ENCODE measurements at places on chromosomes 3 and 15. TPM values are rescaled to one million over a fixed set of nuclear protein-coding genes. Genes with fewer than 3 reads are reported as not detected.

The ZNF860 gene
- polyA plus RNA-seq, result 10.9 TPM

- no peak for DNase-seq
Observed at GRCh38 chr3:9399746-9400145, 2.3 kb downstream of the SETD5 start.

- DNase-seq, result no peak
Observed at GRCh38 chr15:99902248-99902928, 169.2 kb upstream of the LYSMD4 start.

The GABRA5 gene
- polyA plus RNA-seq, result not detected

- no peak for DNase-seq
Observed at GRCh38 chr15:69951898-69952555, 145.7 kb downstream of the TLE3 start.

DNA sequence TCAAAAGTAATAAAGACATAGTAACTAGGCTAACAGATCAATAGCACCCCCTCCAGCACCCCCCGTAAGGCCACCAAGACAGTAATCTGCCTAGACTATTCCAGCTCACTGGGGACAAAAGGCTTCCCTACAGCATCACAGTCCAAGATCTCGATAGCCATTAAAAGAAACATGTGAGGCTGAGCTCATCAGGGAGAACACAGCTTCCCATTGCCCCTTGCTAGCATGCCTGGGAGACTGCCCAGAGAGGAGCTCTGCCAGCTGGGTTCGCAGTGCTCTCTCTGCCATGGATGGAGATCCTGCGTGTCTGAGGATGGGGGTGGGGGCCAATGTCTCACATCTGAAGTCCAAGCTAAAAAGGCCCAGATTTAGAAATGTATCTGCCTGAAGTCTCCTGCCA lies 17.8 kb downstream of the LRIG1 start:
- DNase-seq, result no peak

GRCh38 chr15:48798319-48798718 lies 12.6 kb downstream of the CEP152 start:
- DNase-seq, result no peak

DNA sequence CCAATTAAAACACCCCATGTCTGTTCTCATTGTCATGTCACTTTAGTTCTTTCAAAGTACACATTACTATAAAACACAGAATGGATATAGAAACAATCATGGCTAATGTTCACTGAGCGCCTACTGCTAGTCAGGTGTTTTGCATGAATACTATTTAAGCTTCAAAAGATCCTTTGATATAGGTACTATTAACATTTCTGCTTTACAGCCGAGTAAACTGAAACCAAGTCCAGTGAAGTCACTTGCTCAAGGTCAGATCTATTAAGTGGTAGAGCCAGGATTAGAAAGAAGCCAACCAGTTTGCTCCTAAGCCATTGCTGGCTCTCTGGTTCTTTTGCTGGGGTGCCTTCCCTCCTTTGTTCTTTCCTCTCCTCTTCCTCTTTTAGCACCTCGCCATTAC lies 32.4 kb upstream of the NMNAT3 start:
- DNase-seq, result no peak

DNA sequence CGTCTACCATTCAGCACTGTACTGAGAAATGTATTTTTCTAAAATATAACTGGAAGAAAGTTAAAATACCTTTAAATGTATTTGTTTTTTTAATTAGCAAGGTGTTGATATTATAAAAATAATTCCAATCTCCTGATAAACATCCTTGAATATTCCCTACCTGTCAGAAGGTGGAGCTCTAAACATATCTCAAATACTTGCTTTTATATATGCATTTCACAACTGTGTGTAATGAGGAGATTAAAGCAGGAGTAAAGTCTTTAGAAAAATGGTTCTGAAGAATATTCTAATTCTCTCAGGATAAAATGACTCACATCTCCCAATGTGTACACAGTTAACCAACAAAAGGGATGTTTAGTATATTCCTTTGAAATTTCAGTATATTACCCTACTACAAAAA lies 422.7 kb downstream of the PLCL2 start:
- no peak for DNase-seq

The HAPLN3 gene
- 2.1 TPM for polyA plus RNA-seq

GRCh38 chr15:25879438-25879837 lies 16.3 kb upstream of the ATP10A start:
- no peak for DNase-seq

DNA sequence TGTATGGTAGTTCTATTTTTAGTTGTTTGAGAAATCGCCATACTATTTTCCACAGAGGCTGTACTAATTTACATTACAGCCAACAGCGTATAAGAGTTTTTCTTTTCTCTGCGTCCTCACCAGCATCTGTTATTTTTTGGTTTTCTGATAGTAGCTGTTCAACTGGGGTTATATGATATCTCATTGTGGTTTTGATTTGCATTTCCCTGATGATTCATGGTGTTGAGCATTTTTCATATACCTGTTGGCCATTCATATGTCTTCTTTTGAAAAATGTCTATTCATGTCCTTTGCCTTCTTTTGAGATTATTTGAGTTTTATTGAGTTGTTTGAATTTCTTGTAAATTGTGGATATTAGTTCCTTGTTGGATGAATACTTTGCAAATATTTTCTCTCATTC lies 114.6 kb downstream of the LRRK1 start:
- DNase-seq, result no peak

GRCh38 chr3:116153174-116153573 lies 292.1 kb downstream of the LSAMP start:
- DNase-seq, result no peak

The CALML4 gene
- polyA plus RNA-seq, result not detected

The GOLGA6L10 gene
- 0.09 TPM for polyA plus RNA-seq

- no peak for DNase-seq
Observed at GRCh38 chr3:171390051-171390941, 69.9 kb downstream of the TNIK start.

DNA sequence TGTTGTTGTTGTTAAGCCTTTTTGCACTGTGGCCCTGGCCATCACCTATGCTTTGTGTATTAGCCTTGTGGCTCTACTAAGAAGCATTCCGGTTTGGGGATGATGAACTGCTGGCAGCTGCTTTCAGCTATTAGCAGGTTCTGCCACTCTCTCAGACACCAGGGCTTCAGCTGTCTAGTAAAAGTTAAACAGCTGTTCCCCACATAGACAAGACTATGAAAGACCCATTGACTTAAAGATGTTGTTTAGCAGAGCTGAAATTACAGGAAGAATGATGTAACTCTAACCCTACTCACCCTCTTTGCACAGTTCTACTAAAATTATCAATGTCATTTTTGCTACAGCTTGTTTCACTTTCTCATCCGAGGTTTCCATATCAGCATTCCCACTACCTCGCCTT lies 131.2 kb upstream of the CGNL1 start:
- no peak for DNase-seq

DNA sequence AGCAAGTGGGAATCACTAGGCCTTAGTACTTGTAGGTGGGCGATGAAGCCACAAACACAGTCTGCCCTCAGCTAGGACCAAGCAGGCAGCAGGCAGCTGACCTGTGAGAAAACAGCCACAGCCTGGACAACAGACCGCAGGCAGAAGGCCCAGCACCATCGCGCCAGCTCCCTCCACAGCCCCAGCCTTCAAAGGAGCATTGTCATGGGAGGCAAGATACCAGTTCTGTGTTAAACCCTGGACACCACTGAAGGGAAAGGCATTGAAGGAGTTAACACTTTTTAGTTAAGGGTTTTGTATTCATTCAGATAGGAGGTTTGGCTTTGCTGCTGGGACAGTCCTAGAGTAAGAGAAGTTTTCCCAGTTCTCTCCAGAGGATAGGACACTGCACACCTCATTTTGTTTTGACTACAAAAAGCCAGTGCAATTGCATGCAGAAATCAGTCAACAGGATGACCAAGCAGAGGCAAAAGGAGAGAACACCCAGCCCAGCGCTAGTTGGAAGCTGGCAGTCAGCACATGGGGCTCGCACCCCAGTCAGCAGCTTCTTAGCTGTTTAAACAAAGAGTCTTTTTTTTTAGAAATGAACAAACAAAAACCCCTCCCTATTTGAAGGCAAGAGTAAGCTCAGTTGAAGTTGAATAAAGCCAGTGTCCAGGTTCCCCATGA lies 286.1 kb upstream of the TPM1 start:
- no peak for DNase-seq

The HTR3E gene
- not detected for polyA plus RNA-seq

The NMD3 gene
- polyA plus RNA-seq, result 43.3 TPM

- DNase-seq, result no peak
Observed at GRCh38 chr15:75232252-75232813, 25.8 kb upstream of the GOLGA6C start.

The MITF gene
- 0.26 TPM for polyA plus RNA-seq

DNA sequence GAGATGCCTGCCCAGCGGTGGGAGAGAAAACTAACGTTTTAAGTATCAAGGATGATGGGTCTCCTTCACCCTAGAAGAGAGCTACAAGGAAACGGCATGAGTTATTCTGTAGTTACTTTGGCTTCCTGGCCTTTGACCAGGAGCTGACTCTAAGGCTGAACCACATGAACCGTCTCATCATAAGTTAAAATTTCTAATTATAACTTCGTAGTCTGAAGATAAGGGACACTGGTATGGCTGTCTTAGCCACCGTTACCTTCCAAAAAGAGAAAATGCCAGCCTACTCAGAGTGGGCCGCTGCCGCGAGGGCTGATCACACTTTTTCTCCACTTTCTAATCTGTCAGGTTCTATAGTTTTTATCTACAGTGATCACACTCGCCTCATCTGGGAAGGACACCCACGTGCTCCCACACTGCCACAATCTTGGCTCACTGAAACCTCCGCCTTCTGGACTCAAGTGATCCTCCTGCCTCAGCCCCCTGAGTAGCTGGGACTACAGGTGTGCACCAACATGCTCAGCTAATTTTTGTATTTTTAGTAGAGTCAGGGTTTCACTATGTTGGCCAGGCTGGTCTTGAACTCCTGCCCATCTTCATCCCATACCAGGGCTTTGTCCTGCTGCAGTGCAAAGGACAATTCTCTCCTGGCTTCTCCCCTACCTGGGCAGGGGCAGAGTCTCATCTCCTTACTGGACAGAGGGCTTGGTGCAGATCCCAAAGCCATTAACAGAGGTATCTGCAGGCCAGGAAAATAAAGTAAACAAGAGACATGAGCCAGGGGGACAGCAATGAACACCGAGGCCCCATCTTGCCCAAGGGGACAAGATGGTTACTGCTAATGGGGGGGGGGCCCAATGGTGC lies 73.4 kb downstream of the RFTN1 start:
- no peak for DNase-seq

GRCh38 chr3:49519916-49520385 lies 34.3 kb upstream of the BSN start:
- no peak for DNase-seq

The SLC12A1 gene
- not detected for polyA plus RNA-seq

GRCh38 chr3:15470261-15470660 lies 42.9 kb downstream of the EAF1 start:
- DNase-seq, result no peak

GRCh38 chr15:74937272-74937589 lies 642 bp downstream of the COX5A start:
- DNase-seq, result no peak

DNA sequence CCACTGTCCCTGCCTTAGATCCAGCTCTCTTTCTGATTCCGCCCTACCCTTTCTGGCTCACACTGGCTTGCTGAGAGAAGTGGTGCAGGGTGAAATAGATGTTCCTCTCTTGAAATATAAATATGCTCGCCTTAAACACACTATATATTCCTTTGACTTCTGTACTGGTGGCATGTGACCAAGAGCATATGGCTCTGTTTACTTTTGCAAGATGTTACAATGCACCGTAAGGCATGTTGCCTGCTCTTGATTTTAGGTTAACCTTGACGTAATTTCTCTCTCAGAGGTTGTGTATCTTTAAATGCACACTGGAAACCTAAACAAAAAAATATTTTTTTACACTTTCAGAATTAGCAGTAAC lies 749 bp downstream of the RSRC1 start:
- DNase-seq, result no peak

DNA sequence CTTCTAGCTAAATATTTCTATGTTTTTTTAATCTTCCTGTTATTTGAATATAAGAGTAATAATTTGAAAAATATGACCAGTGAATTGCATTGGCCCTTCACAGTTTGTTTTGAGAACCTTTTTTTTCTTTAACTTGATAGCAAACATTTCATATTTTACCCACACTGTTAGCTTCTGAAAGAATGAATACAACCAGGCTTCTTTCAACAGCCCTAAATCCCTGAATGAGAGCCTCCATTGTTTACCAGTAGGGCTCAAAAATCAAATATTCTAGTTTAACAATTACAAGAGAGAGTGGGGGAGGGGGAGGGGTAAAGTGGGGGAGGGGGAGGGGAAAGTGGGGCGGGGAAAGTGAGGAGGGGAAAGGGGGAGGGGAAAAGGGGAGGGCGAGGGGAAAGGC lies 14.5 kb upstream of the TOP2B start:
- no peak for DNase-seq

- DNase-seq, result no peak
Observed at GRCh38 chr3:139521144-139521543, 18.4 kb downstream of the RBP1 start.

The TLR9 gene
- polyA plus RNA-seq, result not detected

- DNase-seq, result no peak
Observed at GRCh38 chr15:99101501-99101900, 3.4 kb upstream of the SYNM start.

The C3orf22 gene
- not detected for polyA plus RNA-seq

- DNase-seq, result no peak
Observed at GRCh38 chr3:174342941-174343501, 516.1 kb upstream of the NAALADL2 start.

DNA sequence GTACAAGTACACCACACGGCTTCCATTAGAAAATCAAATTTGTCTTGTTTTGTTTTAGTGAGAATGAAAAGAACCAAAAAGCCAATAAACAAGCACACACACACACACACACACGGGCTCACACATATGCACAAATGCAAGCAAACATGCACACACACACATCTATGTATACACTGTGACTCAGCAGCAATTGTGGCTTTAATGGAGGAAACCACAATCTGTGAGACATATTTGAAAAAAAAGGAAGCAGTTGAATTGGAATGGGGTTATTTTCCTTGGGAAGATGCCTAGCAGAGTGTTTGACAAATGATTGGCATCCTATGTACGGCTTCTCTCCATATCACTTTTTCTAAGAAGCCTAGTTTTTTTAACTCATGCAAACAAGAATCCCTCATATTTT lies 201.1 kb upstream of the ARRDC4 start:
- DNase-seq, result no peak

DNA sequence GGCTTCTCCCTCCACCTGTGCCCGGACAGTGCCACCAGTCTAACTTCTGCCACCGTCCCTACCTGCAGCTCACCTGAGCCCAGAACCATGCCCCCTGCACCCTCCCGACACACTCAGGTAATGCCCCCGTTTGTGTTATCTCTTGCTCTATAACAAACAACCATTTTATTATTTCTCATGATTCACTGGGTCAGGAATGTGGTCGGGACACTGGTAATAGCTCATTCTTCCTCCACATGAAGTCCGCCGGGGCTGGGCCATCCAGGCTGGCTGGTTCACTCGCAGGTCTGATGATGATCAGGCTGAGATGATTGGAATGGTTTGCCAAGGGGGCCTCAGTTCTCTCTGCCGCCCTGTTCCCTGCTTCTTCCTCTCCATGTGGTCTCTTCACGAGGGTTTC lies 20.3 kb upstream of the NR2E3 start:
- no peak for DNase-seq

DNA sequence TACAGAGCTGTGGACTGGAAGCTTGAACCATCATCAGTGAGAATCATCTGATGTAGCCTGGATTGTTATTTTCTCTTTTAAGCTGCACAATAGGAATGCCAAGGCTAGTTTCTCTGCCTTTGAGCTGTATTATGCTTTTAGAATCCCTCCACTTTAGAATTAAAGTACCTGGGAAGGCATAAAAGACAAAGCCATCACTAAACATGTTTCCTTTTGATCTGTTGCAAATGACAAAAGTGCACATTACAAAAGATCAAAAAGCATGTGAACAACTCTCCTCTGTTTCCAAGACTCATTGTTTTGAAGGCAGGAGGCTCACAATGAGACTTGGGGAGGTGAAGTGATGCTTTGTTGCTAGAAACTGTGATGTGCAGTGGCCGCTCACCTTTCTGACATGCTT lies 51.8 kb downstream of the LARS2 start:
- DNase-seq, result no peak

Measured in naive B cell (primary cell).